ENCODE measurements at places on chromosomes 1 and 21.

GRCh38 chr1:24020470-24020869 lies 40.3 kb upstream of the SRSF10 start:
- no peak for DNase-seq

DNA sequence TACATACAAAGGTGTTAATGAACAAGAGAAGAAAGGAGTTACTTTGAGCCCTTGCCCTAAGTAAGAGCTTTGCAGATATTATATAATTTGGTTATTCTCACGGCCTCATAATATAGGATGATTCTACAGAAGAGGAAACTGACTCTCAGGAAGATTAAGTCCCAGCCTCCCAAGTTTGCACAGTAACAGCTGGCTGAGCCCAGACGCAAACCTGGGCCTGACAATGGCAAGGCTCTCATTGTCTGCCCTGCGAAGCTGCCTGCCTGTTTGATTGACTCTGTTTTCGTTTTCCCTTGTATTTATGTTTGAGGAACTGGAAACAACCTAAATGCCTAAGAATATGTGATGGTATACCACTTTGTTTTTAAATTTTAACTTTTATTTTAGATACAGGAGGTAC lies 76.2 kb upstream of the PGBD5 start:
- DNase-seq = no peak

DNA sequence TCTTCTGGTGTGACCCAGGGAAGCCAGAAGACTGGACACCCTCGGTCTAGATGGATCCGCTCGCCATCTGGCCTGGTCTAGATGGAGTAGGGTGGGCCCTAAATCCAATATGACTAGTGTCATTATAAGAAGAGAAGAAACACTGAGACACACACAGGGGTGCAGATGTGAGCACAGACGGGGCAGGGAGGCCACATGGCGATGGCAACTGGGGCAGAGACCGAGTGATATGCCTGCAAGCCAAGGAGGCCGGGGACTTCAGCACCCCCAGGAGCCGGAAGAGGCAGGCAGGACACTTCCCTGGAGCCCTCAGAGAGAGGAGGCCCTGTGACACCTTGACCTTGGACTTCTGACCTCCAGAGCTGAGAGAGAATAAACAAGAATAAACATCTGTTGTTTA lies 5.6 kb upstream of the TFF3 start:
- no peak for DNase-seq

DNA sequence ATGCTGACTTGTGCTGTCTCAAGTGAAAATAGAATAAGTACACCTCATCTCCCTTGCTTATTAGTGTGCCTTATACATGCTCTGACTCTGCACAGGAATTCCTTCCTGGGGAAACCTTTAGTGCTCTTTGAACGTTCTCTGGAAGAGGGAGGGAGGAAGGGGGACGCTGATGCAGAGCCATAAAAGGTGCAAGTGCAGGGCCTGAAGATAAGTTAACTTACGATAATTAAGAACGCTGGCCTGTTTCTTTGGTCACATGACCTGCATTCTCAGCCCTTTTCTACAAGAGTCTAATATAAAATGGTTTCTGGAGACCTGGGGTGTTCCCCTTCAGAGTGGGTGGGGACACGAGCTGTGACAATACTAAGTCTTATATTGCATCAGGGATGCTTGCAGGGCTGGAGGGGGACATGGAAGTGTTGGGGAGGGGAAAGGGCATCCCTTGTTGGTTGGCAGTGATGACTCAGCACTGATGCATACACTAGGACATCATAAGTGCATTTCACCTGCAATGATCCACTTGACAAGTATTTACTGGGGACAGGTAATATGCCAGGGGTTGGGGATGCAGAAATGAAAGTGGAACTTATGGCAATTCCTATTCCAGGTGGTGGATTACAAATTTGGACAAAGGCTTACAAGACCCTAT lies 26.3 kb upstream of the KIAA0040 start:
- no peak for DNase-seq

GRCh38 chr1:25795946-25796810 lies 3.8 kb upstream of the SELENON start:
- no peak for DNase-seq

- peak; percentile 59 for DNase-seq
Measured at GRCh38 chr1:182784556-182785171, 4.9 kb upstream of the NPL start.

GRCh38 chr1:56938646-56939045 lies 27.2 kb downstream of the C8B start:
- no peak for DNase-seq

DNA sequence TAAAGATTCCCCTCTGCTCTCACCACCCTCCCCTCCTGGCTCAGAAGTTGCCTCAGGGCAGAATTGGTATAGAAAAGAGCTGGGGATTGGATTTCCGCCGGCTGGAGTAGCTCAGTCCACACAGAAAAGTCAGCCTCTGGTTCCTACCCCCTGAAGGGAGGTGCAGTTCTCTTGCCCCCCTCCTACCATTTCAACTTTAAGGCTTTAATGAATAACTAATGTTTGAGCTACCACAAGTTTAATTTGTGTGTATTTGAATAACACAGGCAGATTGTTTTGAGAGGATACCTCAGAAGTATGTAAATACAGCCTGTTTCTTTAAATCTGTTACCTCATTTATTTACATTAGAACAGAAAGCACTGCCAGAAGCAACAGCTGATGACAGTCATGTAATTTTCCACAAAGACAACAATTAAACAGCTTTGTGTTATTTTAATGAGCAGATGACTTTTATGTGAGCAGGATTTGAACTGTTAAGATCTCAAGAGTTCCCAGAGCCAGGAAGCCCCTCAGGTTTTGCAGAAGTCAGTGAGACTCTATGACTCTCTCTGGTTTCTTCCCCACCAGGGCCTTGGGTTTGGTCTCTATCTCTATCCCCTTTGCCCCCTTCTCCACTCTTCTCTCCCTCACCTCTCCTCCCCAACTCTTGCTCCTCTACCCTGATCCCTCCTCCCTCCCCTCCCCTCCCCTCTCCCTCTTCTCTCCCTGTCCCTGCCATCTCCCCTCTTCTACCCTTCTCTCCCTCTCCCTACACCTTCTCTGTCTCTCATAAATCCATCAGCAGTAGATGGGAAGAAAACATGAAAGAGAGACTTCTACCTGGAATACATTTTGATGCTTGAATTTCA lies 26.3 kb downstream of the DUSP10 start:
- no peak for DNase-seq

DNA sequence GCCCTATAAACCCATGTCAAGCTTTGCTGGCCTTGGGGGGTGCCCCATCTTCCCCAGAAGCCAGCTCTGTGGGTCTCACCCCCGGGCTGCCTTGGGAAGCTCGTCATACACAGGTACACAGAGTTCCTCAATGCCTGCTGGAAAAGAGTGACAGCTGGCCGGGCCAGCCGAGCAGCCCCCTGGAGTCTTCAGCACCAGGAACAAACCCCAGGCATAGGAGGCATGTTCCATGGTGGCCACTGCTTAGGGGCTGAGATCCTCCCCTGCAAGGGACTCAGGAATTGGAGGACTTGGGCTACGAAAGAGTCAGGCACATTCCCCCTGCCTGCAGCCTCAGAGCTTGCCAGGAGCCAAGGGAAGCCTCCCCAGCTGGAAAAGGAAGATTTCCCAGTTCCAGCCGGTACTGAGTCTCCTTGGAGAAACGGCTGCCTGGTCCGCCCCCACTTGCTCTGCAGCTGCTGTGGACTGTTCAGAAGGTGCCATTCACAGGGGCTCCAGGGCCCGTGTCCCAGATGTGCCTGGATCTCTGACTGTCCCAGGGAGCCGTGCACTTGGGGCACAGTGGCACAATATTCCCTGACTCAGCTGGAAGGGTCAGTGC lies 89.5 kb downstream of the STUM start:
- DNase-seq = no peak

DNA sequence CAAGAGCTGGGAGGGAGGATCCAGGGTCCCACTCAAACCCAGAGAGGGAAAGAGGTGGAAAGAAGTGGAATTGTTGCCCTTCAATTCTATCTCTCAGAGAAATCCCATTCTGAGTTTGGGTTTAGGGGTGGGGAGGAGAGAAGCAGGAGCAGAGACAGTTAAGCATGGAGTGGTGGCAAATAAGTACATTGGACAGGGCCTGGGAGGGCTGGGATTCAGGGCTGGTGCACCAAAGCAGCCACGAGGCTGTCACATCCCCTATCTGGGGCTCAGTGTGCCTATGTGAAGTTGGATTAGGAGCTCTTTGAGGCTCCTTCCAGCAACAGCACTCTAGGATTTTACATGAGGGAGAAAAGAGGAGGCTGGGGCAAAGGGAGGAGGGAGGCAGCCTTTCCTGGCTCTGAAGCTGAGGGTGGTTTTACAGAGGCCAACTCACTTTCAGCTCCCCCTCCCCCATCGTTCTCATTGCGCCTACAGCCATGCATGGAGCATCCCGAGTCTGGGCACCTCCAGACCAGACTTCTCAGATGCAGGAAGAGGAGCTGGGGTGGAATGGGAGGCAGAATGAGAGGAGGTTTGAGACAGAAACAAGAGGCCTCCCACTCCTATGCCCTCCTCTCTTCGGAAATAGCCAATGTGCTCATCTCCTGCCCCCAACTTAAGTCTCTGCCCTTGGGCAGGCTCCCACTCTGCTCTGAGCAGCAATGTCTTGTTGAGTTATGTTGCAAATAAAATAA lies 3.0 kb upstream of the SYT6 start:
- no peak for DNase-seq

GRCh38 chr21:30646904-30647414 lies 4.3 kb downstream of the KRTAP20-3 start:
- DNase-seq = no peak

DNA sequence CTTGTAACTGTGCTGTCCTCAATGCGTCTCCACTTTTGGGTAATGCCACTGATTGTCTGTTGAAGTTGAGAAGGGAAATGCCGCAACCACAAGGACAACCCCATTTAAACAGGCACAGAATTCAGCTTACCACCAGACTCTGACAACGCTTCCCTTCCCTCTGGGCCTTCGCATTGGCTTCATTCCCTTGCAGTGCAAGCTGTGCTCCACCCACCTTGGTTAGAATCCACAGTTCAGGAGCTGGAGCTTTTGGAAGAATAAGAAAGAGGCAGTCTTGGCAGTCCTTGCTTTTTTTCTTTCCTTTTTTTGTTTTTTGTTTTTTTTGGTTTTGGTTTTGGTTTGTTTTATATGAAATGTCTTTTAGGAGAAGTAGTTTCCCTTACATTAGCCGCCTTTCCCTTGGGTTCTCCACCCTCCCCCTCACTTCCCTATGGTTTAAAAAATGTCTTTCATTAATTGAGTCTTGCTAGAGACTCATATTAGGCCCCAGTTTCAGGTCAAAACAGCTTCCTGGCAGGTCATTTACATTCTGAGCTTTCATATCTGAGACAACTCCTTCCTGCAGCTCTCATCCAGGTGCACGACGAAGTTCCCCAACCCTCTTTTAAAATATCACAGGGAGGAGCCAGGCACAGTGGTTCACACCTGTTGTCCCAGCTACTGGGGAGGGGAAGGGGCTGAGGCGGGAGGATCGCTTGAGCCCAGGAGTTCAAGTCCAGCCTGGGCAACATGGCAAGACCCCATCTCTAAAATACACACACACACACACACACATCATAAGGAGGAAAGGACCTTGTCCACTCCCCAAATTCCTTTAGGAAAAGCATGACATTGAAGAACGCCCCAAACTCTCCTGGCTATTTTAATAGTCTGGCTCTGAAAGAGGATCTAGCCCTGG lies 20.7 kb upstream of the LAX1 start:
- DNase-seq = no peak

- DNase-seq = no peak
Measured at GRCh38 chr1:203672346-203672745, 45.7 kb downstream of the ATP2B4 start.

All from SW480 (cell line).